ENCODE measurements at places on chromosomes 11 and 22.

- peak; percentile 65 for DNase-seq
Measured at GRCh38 chr11:58513747-58514367, 6.0 kb upstream of the OR5B21 start.

DNA sequence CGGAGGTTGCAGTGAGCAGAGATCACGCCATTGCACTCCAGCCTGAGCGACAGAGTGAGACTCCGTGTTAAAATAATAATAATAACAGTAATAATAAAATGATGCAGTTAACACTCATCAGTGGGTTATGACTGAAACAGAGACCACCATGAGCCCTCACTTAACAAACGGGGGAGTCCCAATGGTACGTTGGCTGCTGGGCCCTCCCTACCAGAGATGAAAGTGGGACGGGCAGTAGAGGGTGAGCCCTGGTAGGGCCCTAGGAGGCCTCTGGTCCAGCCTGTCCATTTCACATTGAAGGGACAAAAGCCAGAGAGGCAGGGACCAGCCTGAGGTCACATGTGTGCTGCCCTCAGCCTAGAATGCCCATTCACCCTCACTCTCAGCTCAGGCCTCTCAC is 13.7 kb upstream of the KIAA0930 start:
- no peak for DNase-seq

- DNase-seq: no peak
Measured at GRCh38 chr11:77190331-77191075, 62.5 kb downstream of the MYO7A start.

GRCh38 chr11:1843098-1843473 is 4.3 kb downstream of the TNNI2 start:
- no peak for DNase-seq

DNA sequence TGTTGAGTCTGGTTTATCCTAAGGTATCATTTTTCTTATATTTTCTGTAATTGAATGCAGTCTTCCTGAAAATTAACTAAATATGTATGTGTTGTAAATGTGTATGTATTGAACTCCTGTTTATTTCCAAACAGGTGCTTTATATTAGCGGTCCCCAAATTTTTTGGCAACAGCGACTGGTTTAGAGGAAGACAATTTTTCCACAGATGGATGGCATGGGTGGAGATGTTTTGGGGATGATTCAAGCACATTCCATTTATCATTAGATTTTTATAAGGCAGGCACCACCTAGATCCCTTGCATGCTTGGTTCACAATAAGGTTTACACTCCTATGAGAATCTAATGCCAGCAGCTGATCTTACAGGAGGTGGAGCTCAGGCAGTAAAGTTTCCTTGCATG is 210.5 kb upstream of the ANO3 start:
- no peak for DNase-seq

DNA sequence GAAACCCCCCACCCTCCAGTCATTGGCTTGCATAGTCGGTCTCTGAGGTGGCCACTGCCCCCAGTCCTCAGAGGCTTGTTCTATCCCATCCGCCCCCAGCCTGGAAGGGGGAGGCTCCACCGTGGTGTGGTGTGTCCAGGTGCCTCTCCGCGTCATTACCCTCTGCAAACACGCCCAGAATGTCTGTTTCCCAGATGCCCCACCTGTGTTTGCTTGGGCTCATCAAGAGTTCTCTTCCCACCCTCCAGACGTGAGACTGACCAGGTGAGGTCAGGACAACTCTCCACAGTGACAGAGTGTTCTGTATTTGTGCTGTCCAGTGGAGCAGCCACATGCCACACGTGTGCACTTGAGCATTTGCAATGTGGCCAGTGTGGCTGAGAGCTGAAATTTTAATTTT is 24.9 kb downstream of the LRRC10B start:
- no peak for DNase-seq
